Keratinocyte (primary cell): ENCODE measurements at places on chromosomes 6 and 20.

DNA sequence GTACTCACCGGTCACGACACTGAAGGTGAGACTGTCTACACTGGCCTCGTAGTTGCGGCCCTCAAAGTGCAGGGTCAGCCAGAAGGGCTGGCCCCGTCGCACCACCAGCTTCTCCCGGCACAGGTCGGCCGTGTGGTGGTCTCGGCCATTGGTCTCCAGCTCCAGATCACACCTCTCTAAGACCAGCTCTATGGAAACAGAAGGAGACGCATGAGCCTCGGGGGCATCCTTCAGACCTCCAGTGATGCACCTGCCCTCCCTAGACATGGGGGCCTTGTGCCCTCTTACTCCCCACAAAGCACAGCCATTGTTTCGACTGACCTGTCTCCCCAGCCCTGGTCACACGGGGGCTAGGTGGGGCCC, 3.7 kb downstream of the TGM2 start:
- no peak for DNase-seq

- no peak for DNase-seq
Measured at GRCh38 chr6:36025932-36026327, 1.5 kb upstream of the SLC26A8 start.

DNA sequence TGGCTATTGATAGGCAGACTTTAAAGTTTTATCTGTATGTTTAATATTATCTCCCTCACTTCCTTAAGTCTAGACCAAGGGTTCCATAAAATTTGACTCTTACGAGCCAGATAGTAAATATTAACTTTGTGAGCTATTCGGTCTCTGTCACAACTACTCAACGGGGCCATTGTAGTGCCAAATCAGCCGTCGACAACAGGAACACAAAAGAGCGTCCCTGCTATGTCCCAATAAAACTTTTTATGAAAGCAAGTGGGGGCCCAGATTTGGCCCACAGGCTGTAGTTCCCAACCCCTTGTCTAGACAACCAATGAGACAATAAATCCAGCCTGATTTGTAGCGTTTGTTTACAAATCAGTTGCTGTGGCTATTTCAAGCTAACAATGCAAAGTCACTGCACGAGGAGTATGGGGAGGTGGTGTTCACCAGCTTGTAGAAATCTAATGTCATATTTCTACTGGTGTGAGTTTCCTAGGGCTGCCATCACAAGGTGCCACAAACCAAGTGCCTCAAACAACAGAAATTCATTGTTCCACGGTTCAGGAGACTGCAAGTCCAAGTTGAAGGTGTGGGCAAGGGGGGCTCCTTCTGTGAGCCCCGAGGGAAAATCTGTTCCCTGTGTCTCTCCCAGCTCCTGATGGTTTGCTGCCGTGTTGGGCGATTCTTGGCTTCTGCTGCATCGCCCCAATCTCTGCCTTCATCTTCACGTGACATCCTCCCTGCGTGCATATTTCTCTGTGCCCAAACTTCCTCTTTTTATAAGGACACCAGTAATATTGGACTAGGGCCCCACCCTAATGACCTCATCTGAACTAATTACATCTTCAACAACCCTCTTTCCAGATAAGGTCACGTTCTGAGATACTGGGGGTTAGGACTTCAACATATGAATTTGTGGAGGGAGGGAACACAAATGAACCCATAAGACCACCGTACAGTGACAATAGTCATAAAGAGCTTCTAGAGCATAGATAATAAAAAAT, 356.0 kb upstream of the JARID2 start:
- DNase-seq: no peak

GRCh38 chr20:50704971-50705370, 13.6 kb upstream of the RIPOR3 start:
- no peak for DNase-seq
